ENCODE measurements at places on chromosomes 2 and 18. TPM values are rescaled to one million over a fixed set of nuclear protein-coding genes. Genes with fewer than 3 reads are reported as not detected.

The GBX2 gene
- not detected for total RNA-seq

The TMEM178A gene
- total RNA-seq: 1.3 TPM

The SLC5A7 gene
- total RNA-seq: not detected

The ZNF396 gene
- total RNA-seq: 3.2 TPM

DNA sequence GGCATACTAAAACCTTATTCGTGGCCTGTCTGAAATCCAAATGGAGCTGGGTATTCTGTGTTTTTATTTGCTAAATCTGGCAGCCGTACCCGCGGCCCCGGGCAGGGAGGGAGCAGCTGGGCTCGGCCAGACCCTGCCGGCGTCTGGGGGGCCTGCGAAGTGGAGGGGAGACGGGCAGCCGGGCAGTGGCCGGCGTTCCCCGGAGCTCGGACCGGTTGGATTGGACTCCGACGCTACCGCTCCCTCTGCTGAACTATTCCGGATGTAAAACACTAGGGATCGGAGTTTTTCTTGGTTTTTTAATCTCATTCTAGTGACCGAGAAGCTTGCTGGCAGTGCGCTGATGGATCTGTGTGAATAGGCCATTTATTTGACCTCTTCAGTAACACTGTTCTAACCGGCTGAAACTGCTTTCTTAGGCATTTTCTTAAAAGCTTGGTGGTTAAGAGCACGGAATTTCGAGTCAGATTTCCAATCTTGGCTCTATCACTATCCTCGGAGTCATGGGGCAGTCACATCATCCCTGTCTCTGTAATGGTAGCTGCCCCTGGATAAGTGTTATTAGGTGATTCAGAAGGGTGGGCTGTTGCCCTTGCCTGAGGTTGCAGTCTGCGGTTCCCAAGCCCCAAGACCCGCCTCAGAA, 694 bp downstream of the UNC50 start:
- H3K4me3 ChIP-seq: peak overlapping the region; percentile 98
- peaks cover 1% of the 10 kb centered on the region for H3K36me3 ChIP-seq
- DNase-seq: no peak
- no peaks in the 10 kb centered on the region for H3K27me3 ChIP-seq
- peak overlapping the region; percentile 86 for H3K27ac ChIP-seq

DNA sequence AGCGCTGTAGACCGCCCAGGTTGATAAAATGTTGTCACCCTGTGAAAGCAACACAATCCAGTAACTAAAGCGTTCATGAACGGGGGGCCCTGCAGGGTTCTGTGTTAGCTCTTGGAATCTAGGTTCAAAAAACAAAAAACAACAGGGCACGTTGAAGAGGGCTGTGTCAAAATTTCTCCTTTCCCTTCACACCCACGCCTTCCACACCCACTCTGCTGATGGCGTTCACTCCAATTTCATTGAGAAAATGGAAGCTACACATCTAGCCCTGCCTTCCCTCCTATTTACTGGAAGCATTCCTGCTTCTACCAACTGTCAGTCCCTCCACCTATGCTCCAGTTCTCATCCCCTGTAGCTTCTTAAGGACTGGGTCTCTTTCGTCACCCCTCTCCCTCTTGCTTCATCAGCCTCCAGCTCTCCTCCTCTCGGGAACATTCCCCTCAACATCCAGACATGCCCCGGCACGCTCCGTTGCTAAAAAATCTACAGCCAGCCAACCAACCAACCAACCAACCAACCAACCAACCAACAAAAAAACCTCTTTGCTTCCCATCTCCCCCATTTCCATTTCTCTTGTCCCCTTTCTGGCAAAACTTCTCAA, 98.4 kb upstream of the SP3 start:
- no peaks in the 10 kb centered on the region for H3K27me3 ChIP-seq
- no peaks in the 10 kb centered on the region for H3K4me1 ChIP-seq
- H3K4me3 ChIP-seq: no peak overlapping the region
- H3K36me3 ChIP-seq: no peaks in the 10 kb centered on the region
- no peak overlapping the region for H3K27ac ChIP-seq

DNA sequence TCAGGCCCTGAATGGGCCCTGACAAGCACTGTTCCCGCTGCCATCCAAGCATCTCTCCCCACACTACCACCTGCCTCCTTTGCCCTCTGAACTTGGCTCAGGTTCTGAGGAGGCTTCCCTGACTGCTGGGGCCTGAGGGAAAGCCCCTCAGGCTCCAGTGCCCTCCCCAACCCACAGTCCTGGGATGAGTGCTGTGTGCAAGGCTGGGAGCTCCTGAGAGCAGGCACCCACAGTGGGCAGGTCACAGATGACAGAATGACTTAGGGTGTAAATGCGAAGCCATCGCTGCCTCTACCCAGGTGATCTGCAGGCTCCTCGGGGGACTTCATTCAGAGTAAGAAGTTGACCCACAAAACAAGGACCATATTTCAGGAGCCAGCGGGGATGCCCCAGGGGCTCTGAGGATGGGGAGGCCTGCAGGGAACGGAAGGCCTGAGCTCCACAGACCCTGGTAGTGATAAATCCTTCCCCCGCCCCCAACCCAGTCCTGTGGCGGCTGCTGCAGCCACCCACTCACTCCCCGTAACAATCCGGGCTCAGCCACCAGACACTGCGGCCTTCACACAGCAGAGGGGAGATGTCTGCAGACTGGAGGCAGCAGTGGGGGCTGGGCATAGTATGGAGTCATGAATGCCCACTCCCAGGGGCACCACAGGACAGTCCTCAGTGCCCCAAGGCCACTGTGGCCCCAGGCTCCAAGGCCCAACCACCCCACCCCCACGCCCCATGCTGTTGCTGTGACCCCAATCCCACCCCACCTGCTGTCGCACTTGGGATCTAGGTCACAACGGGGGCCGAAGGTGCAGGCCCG, 8.9 kb downstream of the BIN1 start:
- no peak for DNase-seq
- no peak overlapping the region for H3K4me3 ChIP-seq
- H3K4me1 ChIP-seq: peaks cover 7% of the 10 kb centered on the region
- no peaks in the 10 kb centered on the region for H3K36me3 ChIP-seq

DNA sequence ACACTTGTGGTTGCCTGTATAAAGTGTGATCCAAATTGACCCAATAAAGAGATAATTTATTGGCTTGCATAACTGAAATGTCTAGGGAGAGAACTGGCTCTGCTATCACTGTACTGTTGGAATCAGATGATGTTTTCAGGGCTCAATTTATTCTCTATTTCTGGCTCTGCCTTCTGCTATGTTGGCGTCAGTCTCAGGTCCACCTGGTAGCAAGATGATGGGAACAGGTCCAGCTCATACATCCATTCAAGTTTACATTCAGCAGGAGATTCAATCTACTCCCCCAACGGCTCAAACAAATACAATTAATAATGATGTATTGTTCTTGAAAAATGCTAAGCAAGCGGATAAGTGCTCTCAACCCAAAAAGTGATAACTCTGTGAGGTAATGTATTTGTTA, 297.7 kb upstream of the SYT4 start:
- no peaks in the 10 kb centered on the region for H3K4me1 ChIP-seq
- H3K27ac ChIP-seq: no peak overlapping the region
- DNase-seq: no peak
- H3K36me3 ChIP-seq: no peaks in the 10 kb centered on the region
- H3K27me3 ChIP-seq: no peaks in the 10 kb centered on the region
- H3K4me3 ChIP-seq: no peak overlapping the region

DNA sequence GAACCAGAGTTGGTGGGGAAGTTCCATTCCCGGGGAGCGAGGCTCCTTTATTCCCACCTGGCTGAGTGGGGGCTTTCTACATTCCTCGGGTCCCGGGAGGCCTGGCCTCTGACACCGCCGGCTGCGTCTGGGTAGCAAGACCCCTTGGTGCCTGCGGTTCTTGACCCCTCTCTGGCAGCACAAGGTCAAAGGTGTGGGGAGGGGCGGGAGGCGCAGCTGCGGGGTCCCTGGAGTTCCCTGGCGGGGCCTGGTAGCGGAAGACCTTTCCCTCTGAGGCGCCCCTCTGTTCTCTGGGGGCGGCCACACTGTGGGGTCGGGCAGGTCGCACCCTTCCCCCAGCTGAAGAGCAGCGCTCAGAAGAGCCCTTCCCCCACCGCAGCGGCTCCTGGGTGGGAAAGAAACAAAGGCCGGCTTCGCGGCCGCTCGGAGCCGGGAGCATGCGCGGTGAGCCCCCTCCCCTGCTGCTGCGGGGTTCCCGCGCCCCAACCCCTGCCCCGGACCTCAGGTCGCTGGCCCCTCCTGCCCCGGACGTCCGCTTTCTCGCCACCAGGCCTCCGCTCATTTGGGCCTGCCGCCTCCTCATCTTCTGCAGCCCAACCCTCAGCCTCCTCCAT, 146.3 kb downstream of the ANKRD44 start:
- H3K27me3 ChIP-seq: no peaks in the 10 kb centered on the region
- peaks cover 72% of the 10 kb centered on the region for H3K4me1 ChIP-seq
- no peak overlapping the region for H3K4me3 ChIP-seq
- H3K36me3 ChIP-seq: peaks cover 31% of the 10 kb centered on the region
- no peak for DNase-seq

- H3K27ac ChIP-seq: no peak overlapping the region
- H3K27me3 ChIP-seq: no peaks in the 10 kb centered on the region
- no peak overlapping the region for H3K4me3 ChIP-seq
- no peaks in the 10 kb centered on the region for H3K36me3 ChIP-seq
These were observed 232.0 kb downstream of the LDLRAD4 start for GRCh38 chr18:13450289-13451212.

- H3K36me3 ChIP-seq: no peaks in the 10 kb centered on the region
- no peak overlapping the region for H3K4me3 ChIP-seq
These were observed 52.8 kb upstream of the PMAIP1 start for GRCh38 chr18:59846814-59847490.

DNA sequence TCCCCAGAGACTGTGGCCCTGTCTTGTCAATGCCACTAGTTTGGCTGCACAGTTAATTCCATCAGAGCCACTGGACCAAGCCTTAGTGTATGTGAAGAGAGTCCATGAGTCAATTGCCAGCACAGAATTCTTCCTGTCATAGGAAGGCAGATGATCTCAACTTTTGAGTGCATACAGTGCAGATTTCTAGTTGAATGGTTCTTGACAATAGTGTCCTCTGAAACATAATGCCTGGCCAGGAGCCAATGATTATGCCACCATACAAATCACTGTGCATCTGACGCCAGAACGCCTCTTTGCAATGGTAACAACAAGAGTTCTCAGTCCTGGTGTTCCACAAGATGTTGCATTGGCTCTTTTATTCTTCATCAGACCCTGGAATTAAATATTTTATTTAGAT, 7.1 kb downstream of the NEUROD1 start:
- H3K4me1 ChIP-seq: peaks cover 9% of the 10 kb centered on the region
- H3K4me3 ChIP-seq: no peak overlapping the region
- DNase-seq: no peak

DNA sequence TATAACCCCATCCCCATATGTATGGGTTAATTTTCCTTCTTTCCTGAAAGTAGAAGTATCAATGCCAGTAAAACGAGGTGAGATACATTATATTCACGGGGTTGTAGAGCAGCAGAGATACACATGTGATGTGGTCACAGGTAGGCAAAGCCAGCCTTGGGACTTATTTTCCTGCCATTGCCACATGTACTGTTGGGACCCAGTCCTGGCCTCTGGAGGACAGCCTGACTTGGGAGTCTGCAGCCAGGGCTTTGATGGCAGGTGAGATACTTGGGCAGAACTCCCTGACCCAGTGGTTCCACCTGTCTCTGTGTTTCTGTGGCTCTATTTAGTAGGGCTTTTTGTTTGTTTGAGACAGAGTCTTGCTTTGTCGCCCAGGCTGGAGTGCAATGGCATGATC, 18.1 kb downstream of the PLEKHB2 start:
- H3K4me3 ChIP-seq: no peak overlapping the region
- no peak overlapping the region for H3K27ac ChIP-seq
- peaks cover 15% of the 10 kb centered on the region for H3K36me3 ChIP-seq
- H3K27me3 ChIP-seq: no peaks in the 10 kb centered on the region
- DNase-seq: no peak
- no peaks in the 10 kb centered on the region for H3K4me1 ChIP-seq

DNA sequence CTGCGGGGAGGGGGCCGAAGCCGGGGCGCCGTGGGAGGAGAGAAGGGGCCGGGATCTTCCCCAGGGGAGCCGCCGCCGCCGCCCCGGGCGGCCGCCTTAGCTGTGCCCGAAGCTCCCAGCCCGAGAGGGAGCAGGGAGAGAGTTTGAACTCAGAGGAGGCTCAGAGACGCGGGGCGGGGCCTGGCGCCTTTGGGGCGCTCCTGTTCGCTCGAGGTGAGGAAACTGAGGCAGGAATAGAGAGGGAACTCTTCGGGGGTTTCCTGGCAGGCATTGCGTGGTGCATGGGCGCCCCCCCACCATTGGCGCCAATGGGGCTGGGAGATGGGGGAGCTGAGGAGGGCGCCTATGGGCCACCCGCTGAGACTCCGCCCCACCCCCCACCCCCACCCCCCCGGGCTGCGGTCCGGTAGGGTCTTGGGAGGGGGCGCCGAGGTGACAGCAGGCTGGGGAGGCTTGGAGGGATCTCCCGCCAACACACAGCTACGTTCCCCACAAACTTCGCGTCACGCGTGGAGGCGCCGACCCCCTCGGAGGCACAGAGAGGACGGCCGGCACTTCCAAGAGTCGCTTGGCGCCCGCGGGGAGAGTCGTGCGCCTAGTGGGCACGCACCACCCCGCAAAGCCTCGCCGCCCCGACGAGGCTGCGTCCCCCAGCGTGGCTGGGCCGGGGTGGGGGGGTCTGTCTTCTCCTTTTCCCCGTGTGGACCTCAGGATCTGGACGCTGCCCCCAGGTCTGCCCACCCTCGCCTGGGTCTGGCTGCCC, 680 bp downstream of the CTDSP1 start:
- H3K27me3 ChIP-seq: no peaks in the 10 kb centered on the region
- H3K4me1 ChIP-seq: peaks cover 69% of the 10 kb centered on the region
- H3K27ac ChIP-seq: peak overlapping the region; percentile 84
- H3K4me3 ChIP-seq: peak overlapping the region; percentile 90
- peak; percentile 59 for DNase-seq

- no peaks in the 10 kb centered on the region for H3K4me1 ChIP-seq
- H3K4me3 ChIP-seq: no peak overlapping the region
- no peaks in the 10 kb centered on the region for H3K36me3 ChIP-seq
- no peak overlapping the region for H3K27ac ChIP-seq
- no peak for DNase-seq
These were observed 77.4 kb upstream of the NPAS2 start for GRCh38 chr2:100742277-100743254.

DNA sequence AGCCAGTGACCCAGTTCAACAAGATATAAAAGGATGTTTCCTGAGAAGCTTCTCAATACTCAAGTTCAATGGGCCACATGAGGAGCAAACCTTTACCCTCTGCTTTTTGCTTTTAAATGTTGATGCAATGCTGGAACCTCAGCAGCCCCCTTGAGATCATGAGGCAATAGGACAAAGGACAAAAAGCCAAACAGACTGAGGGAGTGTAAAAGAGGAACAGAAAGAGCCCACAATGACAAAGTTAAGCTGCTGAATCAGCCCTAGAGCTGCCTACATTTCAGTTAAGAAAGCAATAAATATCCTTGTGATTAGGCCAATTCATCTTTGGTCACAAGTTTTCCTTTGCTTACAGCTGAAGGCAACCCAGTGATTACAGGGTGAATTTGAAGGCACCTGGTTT, 76.9 kb downstream of the MRO start:
- H3K4me1 ChIP-seq: no peaks in the 10 kb centered on the region
- H3K4me3 ChIP-seq: no peak overlapping the region
- no peaks in the 10 kb centered on the region for H3K36me3 ChIP-seq

Data from B cell (primary cell).